ENCODE measurements at places on chromosomes 1 and 21.
A peak's percentile ranks its signal among the peaks of the same experiment; 100 is the strongest.

DNA sequence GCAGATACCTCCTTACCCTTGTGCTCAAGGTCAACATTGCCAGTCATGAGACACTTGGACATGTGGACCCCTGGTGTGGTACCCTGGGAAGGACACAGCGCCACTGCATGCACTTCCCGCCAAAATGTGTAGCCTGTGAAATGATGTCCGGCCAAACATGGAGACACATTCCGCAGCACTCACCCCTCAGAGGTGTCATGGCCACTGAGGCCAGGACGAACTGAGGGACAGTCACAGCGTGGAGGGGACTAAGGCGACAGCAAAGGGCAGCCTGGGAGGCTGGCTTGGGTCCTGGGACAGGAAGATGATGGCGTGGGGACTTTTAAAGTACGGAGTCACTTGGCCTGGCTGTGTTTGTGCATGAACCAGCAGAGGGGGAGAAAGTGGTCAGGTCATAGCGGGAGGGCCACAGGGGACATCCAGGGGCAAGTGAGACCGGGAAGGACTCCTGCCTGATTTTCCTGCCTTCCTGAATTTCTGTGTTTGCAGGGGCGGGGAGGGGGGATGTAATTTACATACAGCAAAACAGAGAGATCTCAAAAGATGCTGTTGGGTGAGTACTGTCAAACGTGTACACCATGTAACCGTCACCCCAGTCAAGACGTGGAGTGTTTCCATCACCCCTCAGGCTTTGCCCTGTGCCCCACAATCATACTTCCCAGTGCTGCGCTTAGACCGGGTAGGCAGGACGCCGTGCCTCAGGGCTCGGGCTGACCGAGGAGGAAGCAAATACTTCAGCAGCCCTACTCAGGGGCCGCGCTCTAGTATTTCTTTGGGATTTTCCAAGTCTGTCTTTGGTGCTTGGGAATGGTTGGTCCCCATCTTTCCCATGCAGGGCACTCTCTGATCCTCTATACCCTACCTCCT, 45.2 kb downstream of the WDR4 start:
- no peak for DNase-seq

DNA sequence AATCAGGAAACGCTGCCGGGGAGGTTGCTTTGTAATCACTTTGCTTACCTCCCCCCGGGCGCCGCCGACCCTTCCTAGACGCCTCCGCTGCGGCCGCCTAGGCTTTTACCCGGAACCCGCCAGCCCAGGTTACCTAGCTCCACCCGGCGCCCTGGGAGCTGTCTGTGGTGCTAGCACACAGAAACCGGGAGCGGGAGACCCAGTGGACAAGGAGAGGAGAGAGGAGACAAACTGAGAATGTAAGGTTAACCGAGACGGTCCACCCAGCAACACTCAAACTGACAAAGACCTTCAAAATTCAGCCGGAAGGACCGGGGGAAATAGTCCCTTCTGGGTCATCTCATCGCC, 9.8 kb downstream of the BARHL2 start:
- peak; percentile 91 for DNase-seq

DNA sequence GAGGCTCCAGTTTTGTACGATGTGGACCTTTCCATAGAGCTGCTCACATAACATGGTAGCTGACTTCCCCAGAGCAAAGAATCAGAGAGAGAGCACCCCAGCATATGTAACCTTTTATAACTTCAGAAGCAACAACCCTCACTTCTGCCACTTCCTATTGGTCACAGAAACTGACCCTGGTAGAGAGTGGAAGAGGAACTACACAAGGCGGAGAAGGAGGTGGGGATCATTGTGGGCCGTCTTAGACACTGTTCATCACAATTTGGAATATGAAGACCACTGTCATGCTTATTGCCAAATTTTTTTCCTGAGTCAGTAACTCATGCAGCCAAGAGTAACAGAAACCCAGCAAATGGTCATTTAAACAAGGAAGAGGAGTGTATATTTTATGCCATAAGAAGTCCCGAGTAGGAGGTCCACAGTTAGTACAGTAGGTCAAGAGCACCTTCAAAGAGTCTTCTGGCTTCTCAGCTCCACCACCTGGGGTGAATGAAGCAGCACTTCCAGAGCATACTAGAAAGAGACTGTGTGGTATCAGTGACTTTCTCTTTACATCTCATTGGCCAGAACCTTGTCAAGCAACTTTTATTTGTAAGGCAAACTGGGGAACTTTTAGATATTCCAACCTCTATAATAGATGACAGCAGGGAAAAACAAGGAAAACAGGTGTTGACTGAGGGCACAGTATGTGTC, 71.8 kb downstream of the ODF2L start:
- no peak for DNase-seq

- no peak for DNase-seq
Observed at GRCh38 chr21:29258626-29259338, 39.9 kb upstream of the BACH1 start.

DNA sequence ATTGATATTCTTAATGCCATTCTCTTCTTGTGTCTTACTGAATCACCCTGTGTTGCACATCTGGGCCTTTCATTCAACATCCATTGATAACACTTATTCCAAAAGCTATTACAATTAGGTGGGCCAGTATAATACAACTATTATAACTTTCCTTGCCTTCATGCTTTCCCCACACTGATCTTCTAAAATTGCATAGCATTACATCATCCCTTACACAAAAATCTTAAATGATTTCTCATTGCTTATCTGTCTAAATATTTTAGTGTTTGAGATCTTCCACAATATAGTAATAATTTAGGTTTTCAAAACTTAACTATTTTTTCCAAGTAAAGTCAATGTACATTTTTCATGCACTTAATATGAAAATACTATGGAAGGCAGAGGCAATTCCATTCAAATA, 1634.1 kb downstream of the PLA2G4A start:
- DNase-seq, result no peak
